ENCODE measurements at places on chromosomes 4 and X.

- no peak for DNase-seq
These were observed 648.7 kb upstream of the DIPK2B start for GRCh38 chrX:45849261-45849862.

GRCh38 chr4:102500352-102500695, 835 bp upstream of the NFKB1 start:
- DNase-seq = no peak

DNA sequence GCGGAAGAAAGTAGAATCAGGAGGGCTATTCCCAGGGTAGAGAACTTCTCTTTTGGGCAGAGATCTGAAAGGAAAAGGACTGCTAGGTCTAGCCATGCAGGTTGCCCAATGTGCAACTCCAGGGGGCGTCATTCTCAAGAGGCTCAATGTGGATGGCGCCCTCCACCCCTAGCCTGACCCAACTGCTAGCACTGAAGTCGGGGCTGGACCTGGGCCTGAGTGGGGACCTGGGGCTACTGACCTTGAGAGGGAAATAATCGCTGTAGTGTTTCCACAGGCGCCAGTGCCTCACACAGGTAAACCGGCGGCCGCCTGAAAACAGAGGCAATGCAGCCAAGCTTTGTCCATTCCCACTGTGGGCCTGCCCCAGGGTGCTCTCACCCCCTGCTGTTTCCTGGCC, 6.1 kb downstream of the AWAT2 start:
- no peak for DNase-seq

DNA sequence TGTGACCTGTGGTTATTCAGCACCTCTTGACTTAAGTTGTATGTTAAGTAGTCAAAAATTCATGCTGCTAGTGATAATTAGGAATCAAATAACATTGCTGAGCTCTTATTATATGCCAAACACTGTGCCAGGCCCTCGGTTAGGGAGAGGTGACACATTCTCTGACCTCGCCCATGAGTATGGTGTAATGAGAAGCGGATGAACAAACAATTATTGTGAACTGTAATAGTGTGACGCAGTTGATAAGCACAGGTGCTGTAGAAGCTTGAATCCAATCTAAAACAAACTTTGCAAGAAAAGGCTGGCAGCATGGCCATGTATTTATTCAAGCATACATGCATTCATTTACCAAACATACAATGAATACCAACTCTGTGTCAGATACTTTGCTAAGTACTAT, 303.5 kb upstream of the HS3ST1 start:
- DNase-seq = no peak

DNA sequence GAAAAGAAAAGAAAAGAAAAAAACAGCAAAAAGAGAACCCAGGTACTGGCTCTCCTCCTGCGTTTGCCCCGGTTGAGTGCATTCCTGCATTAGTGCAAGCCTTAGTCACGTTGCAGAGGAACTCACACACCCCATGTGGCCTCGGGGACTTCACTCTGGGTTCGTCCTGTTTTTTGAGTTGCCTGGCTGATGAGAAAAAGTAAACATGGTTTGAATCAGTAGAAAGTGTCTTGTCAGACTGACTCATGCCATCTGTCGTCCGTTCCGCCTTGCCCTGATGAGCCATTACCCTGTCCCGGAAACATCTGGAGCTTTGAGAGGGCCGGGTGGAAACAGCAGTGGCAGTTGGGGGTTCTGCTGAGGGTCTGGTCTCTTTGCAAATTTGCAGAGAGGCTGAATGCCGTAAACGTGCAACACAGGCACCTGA, 16.3 kb downstream of the CD99 start:
- no peak for DNase-seq

GRCh38 chr4:156154978-156155377, 201.3 kb upstream of the CTSO start:
- DNase-seq = no peak

All from coronary artery (tissue), 2 donors.